Aorta (tissue), 5 donors: ENCODE measurements at places on chromosomes 16 and 17. TPM values are rescaled to one million over a fixed set of nuclear protein-coding genes. Genes with fewer than 3 reads are reported as not detected.

GRCh38 chr17:67980456-67980855 lies 15.8 kb downstream of the C17orf58 start:
- H3K27ac ChIP-seq: no peak overlapping the region
- H3K27me3 ChIP-seq: no peaks in the 10 kb centered on the region
- no peak overlapping the region for H3K4me3 ChIP-seq
- no peaks in the 10 kb centered on the region for H3K4me1 ChIP-seq
- DNase-seq: no peak
- H3K36me3 ChIP-seq: no peaks in the 10 kb centered on the region

DNA sequence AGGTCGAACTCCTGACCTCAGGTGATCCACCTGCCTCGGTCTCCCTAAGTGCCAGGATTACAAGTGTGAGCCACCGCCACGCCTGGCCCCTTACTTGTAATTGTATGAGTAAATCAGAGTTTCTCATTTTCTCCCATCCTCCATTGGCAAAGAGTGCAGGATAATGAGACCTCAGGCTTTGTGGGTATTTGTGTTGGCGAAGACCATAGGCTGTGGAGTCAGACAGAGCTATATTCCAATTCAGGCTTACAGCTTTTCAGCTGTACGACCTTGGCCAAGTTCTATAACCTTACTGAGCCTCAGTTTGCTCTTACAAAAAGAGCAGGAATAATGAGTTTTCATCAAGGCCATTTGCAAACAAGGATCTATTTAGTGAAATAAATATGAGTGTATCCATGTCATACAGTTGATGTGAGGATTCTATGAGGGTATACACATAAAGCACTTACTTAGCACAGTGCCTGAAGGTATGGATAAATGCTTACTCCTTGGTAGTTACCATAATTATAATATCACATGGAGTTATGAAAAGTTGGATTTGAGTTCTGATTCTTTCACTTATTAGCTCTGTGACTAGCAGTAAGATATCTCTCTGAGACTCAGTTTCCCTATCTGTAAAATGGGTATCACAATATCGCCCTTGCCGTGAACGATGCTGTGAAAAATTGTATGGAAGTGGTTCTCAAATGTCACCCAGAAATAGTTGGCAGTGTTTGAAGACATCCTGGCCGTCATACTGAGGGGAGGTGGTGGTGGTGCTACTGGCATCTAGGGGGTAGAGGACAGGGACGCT lies 25.6 kb upstream of the CPPED1 start:
- H3K27ac ChIP-seq: no peak overlapping the region
- H3K27me3 ChIP-seq: no peaks in the 10 kb centered on the region
- H3K36me3 ChIP-seq: no peaks in the 10 kb centered on the region
- H3K4me3 ChIP-seq: no peak overlapping the region

The SCRN2 gene
- total RNA-seq: 37.6 TPM

The C16orf54 gene
- total RNA-seq: 3.1 TPM

The TCF25 gene
- total RNA-seq: 207 TPM

DNA sequence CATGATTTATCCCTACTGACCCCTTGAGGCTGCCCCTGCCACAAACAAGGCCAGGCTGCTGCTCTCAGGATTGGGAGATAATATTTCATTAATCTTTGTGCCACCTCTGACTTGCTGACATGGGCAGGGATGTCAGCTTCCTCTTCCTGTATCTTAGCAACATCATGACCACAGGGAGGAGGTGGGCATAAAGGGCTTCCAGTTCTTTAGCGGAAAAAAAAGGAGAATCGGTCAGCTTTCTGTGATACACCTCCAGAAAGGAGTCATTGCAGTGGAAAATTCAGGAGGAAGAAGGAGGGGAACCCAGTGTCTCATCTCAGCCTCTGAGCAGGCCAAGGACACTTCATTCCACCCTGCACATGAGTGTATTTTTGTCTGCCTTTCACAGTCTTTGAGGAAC lies 206.8 kb upstream of the SDK2 start:
- DNase-seq: no peak
- no peaks in the 10 kb centered on the region for H3K4me1 ChIP-seq
- H3K27ac ChIP-seq: no peak overlapping the region
- no peak overlapping the region for H3K4me3 ChIP-seq
- no peaks in the 10 kb centered on the region for H3K27me3 ChIP-seq

The HCRT gene
- total RNA-seq: not detected

DNA sequence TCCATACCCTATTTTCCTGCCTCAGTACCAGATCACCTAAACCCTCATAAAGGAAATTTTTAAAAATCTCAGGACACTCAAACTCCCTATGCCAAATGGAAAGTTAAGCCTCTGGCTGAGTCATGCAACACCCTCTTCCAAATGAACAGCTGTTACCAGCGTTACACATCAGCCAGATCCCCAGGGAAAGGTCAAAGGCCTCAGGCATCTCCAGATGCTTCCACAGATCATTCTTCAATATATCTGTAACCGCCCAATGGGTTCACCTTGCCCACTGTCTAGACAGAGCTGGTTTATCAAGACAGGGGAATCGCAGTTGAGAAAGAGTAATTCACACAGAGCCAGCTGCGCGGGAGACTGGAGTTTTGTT lies 29.1 kb upstream of the SHCBP1 start:
- H3K27ac ChIP-seq: no peak overlapping the region
- no peak overlapping the region for H3K4me3 ChIP-seq
- DNase-seq: no peak

The CCL17 gene
- not detected for total RNA-seq

DNA sequence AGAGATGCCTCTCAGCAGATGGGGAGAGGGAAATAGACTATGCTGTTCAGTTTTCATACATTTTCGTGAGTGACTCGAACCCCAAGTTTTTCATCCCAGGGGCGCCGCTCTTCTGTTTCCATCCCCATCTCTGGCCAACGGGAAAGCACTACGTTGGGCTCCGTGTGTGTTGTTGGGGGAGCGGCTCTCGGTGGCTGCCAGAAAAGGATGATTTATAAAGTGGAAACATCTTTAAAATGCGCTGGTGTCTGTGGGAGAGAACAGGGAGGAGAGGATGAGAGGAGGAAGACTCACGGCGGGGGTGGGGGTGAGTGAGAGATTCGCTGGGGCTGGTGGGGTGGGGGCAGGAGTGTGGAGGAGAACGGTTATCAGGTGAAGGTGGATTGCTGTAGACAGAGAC lies 5.8 kb downstream of the TBX4 start:
- H3K4me3 ChIP-seq: no peak overlapping the region
- H3K27me3 ChIP-seq: no peaks in the 10 kb centered on the region
- H3K36me3 ChIP-seq: no peaks in the 10 kb centered on the region
- H3K4me1 ChIP-seq: no peaks in the 10 kb centered on the region

The MYH2 gene
- total RNA-seq: not detected

The SYT17 gene
- 2.5 TPM for total RNA-seq

The MMP25 gene
- total RNA-seq: 11.4 TPM

- no peaks in the 10 kb centered on the region for H3K4me1 ChIP-seq
- no peak overlapping the region for H3K27ac ChIP-seq
- peaks cover 2% of the 10 kb centered on the region for H3K36me3 ChIP-seq
- H3K4me3 ChIP-seq: no peak overlapping the region
- H3K27me3 ChIP-seq: no peaks in the 10 kb centered on the region
- no peak for DNase-seq
These were observed 27.7 kb downstream of the ZNF18 start for GRCh38 chr17:11969565-11969964.

DNA sequence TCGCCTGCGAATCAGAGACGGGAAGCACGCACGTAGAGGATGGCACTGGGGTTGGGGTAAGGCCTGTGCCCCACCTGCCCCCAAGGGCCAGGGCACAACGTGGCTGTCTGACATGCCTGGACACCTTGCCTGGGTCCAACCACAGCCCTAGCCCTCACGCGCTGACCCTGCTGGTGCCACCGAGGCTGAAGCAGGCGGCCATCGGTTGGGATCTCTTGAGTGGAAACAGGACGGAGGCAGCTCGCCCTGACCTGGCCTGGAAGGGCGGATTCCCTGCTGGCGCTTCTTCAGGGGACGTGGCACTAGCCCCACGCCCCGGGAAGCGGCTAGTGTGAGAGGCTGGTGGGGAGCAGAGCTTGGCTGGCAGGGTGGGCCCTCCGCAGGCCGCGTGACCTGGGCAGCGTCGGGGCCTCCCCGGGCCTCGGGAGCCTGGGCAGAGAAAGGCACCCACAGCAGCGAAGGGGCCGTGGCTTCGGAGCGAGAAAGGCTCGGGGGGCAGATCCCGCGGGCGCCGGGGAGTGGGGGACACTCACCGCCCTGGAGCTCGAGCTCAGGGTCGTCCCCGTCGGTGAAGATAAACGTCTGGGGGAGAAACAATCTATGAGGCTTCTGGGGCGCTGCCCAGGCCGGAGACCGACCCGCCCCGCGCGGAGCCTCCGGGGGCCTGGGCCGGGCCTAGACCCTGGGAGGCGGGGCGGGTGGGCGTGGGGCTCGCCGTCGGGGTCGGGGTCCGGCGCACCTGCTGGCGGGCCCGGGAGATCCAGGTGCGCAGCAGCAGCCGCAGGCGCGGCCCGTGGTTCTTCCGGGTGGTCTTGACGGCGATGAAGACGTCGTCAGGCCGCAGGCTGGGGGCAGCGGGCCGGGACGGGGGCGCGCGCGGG lies 610 bp downstream of the RFNG start:
- H3K36me3 ChIP-seq: peaks cover 2% of the 10 kb centered on the region
- no peak for DNase-seq

DNA sequence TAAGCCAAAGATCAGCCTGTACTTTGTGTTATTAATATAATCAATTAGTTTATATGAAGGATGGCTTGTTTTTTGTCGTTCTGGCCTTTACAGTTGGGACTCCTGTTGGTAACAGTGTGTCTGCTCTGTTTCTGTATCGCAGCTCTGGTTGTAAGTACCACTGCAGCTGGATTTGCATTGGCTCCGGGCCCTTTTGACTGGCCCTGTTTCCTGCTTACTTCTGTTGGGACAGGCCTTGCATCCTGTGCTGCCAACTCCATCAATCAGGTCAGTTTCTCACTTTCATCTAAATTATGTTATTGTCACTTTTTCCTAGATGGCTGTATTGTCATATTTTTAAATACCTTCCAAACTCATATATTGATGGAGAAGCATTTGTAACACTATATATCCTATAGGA lies 32.7 kb downstream of the COX10 start:
- H3K36me3 ChIP-seq: peaks cover 2% of the 10 kb centered on the region
- H3K27me3 ChIP-seq: no peaks in the 10 kb centered on the region
- no peak overlapping the region for H3K27ac ChIP-seq
- no peak for DNase-seq

The ANKRD40CL gene
- not detected for total RNA-seq

The JPH3 gene
- total RNA-seq: 0.26 TPM
